ENCODE measurements at places on chromosomes 3 and 15.

DNA sequence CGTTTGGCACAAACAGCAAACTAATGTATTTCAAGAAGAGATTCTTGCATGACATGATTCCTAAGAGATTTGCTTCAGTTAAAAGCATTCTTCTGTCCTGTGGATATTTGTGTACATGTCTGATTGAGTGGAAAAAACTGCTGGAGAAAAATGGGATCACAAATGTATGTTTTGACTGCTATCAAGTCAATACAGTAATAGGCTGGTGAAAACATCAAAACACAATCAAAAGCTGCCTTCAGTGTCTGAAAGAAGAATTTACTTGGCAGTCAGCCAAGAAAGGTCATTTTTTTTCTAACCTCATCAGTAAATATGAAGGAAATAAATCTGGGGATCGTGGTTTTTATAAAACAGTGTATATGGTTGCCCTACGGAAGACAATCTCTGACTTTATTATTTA lies 1214.8 kb downstream of the NSUN3 start:
- no peak for DNase-seq

DNA sequence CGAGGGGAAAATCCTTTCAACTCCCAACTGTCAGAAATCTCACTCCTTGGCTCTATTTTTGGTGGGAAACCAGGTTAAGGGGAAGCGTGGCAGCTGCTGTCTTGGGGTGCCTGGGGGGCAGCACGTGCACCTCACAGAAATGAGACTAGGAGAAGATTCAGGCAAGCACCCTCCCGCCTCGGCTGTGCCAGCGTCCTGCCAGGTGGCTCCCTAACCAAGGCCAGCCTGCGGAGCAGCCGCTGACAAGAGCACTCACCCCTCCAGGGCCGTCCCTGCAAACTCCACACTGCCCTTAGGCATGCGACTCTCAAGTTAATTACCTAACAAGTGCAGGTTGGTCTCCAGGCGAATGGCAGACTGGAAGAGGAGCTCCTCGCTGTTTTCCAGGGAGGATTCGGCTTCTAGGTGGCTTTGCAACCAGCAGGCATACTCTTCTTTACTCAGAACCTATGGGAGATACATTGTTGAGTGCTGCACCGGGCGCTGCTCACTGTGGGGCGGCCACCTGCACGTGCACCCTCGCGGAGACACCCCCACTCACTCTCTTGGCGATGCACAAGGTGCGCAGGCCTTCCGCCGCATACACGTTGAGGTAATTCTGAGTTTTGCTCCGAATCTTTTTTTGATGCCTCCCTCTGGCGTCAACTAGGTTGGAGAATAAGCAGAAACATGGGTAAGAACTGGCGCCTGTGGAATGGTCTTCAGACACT lies 155.3 kb downstream of the ATP10A start:
- no peak for DNase-seq

DNA sequence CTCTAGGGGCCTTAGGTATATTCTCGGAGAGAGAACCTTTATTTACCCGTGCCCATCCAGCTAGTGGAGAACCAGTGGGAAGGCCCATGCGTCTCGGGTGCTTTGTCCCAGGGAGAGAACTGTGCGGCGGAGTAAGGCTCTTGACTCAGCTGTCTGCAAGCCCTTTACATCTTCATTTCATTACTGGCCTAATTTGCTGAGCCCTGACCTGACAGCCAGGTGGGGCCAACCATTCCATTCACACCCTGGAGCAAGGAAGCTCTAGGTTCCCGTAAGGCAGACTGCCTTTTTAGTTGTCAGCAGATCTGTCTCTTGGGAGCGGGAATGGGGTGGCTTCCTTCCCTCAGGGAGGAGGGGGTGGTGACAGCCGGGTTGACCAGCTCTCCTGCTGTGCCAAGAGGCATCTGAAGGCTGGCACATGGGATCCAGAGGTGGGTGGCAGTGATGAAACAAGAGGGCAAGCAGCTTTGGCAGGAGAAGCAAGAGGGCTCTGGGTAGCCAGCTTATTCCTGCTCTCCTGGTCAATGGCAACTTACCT lies 36.4 kb downstream of the SV2B start:
- no peak for DNase-seq

- DNase-seq, result no peak
Measured at GRCh38 chr15:100926971-100927756, 8.0 kb downstream of the LRRK1 start.

DNA sequence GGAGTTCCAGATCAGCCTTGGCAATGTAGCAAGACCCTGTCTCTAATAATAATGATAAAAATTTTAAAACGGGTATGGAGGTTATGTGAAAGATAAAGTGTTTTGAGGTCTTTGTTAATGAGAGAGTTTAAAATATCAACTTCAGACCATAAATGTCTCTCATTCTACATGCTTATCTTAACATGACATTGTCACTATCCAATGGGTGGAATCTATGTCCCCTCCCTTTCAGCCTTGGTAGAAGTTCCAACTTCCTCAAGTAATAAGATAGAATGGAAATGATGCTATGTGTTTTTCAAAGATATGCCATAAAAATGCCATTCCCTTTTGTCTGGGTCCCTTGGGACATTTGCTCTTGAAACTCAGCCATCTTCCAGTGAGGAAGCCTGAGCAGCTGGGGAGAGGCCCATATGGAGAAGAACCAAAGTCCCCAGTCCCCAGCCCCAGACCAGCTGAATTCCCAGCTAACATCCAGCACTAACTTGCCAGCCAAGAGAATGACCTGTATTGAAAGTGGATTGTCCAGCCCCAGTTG lies 17.0 kb downstream of the RPSA start:
- no peak for DNase-seq

GRCh38 chr3:118485693-118486092 lies 549.0 kb downstream of the IGSF11 start:
- no peak for DNase-seq

DNA sequence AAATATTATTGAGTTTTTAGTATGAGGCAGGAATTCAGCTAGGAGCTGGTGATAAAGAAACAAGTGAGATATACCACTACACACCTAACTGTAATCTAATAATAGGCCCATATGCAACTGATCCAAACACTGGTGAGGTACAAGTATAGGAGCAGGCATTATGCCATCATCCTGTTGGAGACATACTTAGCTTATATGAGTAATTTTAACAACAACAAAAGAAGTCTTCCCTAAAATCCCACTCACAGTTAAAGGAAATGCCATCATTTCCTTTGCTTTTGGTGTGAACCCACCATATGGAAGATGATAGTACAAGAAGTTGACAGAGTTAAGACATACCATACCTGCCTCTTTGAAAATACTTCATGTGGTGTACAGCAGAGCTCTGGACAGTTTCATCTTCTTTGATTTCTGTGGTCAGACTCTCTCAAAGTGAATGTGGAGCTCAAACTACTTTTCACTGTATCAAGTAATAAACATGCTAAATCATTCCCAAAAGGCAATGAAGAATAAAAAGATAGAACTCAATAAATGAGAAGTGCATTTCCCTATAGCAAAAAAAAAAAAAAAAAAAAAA lies 85.5 kb downstream of the CD200R1L start:
- no peak for DNase-seq

DNA sequence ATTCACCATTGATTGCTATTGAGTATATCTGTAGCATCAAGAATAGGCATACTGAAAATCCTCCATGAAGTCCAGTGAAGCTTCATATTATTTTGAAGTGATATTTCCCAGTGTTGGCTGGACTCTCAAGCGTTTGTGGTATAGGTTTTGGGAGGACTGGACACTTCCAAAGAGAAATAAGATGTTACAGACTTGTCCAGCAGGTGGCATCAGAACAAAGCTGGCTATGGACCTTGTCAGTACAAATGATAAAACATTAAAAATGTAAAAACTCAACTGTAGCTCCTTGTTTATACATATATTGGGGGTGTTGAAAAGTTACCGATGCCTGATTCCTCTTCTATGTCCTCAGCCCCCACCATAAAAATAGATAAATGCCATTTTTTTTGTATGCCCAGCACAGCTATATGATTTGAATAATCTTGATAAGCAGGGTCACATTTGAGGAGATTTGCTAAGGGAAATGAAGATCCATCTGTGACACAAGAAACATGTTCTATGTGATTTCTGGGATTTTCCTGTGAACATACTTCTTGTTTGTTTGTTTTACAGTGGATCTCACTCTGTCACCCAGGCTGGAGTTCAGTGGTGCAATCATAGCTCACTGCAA lies 54.5 kb upstream of the GOLGA6B start:
- DNase-seq, result no peak

GRCh38 chr15:81923561-81924350 lies 122.1 kb downstream of the MEX3B start:
- no peak for DNase-seq

GRCh38 chr15:29887721-29888120 lies 65.5 kb upstream of the TJP1 start:
- no peak for DNase-seq

GRCh38 chr3:16940769-16941700 lies 56.3 kb downstream of the PLCL2 start:
- DNase-seq, result no peak

GRCh38 chr3:129056451-129057173 lies 4.0 kb upstream of the GP9 start:
- DNase-seq, result no peak

DNA sequence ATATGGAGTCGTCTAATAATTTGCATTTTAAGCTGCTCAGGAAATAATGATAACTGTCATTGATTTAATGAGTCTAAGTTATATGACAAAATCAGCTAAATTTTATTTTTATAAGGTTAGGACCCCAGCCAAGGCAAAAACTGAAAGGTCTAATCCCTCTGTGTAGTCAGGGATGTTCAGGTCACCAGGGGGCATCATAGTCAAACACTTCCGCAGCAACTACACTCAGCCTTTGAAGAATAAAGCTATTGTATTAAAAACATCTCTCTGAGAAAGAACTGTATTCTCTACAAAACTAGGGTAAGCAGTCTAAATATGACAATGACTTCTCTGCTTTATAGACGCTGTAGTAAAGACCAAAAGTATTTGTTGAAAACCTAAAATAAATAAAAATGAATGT lies 15.0 kb downstream of the INTS14 start:
- no peak for DNase-seq

DNA sequence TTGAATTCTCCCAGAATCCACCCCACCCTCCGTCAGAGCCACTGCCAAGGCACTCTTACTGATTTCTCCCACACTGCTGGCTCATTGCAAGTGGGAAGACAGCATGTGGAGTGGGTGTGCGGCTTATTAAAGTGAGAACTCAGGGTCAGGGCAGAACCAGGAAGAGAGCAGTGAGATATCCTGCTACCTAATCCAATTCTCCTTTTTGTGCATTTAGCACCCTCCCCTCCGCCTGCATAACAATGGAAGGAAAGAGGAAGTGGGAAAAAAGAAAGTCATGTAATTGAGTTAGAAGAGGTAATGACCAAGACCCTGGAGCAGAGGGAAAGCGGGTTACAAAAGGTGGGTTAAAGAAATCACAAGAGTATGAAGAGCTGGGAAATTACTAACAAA lies 27.8 kb upstream of the PIK3CB start:
- no peak for DNase-seq

GRCh38 chr15:94286583-94286982 lies 55.2 kb downstream of the MCTP2 start:
- DNase-seq, result no peak

- no peak for DNase-seq
Measured at GRCh38 chr3:116124166-116124565, 321.1 kb downstream of the LSAMP start.

- DNase-seq, result no peak
Measured at GRCh38 chr3:116301422-116301821, 143.9 kb downstream of the LSAMP start.

- no peak for DNase-seq
Measured at GRCh38 chr15:43550527-43551363, 33.3 kb downstream of the MAP1A start.

DNA sequence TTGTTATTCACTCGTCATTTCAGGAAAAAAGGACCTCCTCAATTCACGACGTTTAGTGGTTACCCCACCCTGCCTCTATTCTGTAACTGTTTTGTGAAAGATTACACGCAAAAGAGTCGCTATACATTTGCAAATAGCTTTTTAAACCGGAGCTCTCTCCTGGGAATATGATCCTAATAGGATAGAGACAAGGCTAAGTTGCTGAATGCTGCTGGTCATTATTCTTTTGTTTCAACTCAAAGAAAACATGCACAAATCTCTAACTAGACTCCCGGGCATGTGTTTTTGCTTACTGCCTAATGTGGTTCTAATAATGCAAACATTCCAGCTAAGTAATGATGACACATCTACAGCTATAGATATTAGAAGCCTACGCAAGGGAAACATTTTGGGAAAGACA lies 214.6 kb upstream of the MDFIC2 start:
- DNase-seq, result no peak

- DNase-seq, result no peak
Measured at GRCh38 chr3:154023148-154023547, 98.0 kb upstream of the ARHGEF26 start.

GRCh38 chr3:14598143-14598569 lies 53.4 kb upstream of the CCDC174 start:
- no peak for DNase-seq

- DNase-seq, result no peak
Measured at GRCh38 chr3:103173940-103174339, 739.1 kb downstream of the ZPLD1 start.

DNA sequence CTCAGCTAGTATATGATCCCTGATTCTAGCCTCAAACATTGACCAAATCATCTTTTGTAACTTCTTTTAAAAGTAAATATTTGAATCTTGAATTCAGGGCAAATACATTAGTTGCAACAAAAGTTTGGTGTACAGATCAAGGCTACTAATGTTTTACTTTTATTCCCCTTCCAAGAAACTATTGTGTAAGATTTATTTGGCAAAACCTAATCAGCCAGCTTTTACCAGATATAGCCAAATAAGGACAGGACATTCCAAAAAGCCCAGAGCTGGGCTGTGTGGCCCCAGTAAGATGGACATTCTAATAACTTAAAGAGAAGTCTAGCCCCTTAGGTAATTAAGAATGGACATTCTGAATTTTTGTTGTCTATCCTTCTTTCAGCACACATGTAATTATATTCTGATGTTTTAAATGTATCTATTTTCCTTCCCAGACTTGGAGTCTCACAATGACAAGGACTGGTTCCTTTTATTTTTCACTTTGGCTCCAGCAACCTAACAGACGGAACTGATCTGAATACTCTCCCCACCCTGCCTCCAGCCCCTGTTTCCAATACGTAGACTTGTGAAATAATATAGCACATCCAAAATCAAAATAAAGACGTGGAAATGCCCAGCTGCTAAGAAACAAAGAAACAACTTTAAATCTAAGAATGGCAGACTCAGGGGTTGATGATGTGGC lies 48.1 kb downstream of the STARD5 start:
- no peak for DNase-seq

GRCh38 chr3:36945333-36945980 lies 603 bp upstream of the TRANK1 start:
- no peak for DNase-seq

- DNase-seq, result no peak
Measured at GRCh38 chr3:120196333-120196732, 88.7 kb downstream of the GPR156 start.

- DNase-seq, result no peak
Measured at GRCh38 chr3:63022114-63022513, 146.9 kb upstream of the CADPS start.

DNA sequence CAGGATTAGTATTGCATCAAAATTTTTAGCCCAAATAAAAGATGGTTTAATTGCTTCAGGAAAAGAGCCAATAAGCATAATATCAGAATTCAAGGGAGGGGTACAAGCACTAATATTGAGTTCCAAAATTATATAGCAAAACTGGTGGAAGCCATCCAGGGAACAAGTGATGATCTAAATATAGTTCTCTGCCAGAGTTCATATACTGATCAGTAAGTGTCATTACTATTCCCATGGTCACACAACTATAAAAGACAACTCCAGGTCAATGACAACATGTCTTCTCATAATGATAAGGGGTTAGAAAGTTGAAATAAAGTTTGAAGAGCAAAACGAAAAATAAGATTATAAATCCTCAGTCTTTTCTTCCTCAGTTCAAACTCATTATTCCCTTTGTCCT lies 57.4 kb downstream of the ZNF280D start:
- DNase-seq, result no peak

Data from T-helper 2 cell (primary cell).